ENCODE measurements at places on chromosomes 13 and 19.

- DNase-seq = no peak
Observed at GRCh38 chr13:32098272-32098671, 66.7 kb downstream of the FRY start.

- no peak for DNase-seq
Observed at GRCh38 chr13:80977168-80977567, 636.2 kb upstream of the SPRY2 start.

DNA sequence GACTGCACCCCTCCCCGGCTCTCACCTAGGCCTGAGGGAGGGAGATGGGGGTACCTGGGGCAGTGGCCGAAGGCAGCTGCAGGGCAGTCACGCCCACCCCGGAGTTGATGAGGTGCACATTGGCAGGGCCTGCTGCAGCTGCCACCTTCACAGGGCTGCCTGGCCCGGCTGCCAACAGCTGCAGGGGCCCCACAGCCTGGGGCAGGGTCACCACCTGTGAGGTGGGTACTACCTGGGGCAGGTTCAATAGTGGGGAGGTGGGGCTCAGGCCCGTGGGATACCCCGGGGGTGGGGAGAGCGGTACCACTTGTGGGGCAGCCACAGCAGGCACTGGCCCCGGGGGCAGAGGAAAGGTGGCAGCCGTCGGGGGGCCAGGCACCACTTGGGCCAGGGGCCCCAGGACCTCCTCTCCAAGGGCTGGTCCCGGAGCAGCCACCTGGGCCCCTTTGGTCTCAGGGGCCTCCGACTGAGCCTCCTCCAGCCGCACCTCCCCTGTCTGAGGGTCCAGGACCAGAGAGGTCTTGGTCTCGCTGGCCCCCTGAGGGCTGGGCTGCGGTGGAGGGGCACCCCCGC is 2.7 kb downstream of the SIX5 start:
- no peak for DNase-seq

DNA sequence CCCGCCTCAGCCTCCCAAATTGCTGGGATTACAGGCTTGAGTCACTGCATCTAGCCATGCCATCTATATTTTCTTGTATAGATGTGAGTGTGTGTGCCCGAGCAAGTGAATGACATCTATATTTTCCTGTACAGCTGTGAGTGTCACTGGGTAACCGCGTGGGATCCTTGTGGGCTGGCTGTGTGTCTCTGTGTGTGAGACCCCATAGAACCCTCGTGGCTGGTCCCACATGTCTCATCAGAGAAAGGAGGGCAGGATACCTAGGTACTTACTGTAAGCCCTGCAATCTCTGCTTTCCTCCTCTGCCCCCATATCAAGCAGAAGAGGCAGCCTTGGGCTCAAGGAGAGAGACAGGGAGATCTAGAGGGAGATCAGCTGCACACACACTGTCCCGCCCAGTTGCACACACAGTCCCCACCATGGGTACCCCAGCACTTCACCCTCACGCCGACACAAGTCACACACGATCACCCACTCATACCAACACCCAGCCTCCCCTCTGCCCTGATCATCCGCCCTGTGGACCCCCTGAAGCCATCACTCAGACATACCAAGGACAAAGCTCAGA is 655 bp downstream of the DENND1C start:
- no peak for DNase-seq

- no peak for DNase-seq
Observed at GRCh38 chr13:33690354-33690753, 127.6 kb upstream of the RFC3 start.

- peak; percentile 16 for DNase-seq
Observed at GRCh38 chr13:30577401-30577852, 40.3 kb upstream of the USPL1 start.

GRCh38 chr19:51668216-51668615 is 21.6 kb upstream of the SIGLEC14 start:
- no peak for DNase-seq

DNA sequence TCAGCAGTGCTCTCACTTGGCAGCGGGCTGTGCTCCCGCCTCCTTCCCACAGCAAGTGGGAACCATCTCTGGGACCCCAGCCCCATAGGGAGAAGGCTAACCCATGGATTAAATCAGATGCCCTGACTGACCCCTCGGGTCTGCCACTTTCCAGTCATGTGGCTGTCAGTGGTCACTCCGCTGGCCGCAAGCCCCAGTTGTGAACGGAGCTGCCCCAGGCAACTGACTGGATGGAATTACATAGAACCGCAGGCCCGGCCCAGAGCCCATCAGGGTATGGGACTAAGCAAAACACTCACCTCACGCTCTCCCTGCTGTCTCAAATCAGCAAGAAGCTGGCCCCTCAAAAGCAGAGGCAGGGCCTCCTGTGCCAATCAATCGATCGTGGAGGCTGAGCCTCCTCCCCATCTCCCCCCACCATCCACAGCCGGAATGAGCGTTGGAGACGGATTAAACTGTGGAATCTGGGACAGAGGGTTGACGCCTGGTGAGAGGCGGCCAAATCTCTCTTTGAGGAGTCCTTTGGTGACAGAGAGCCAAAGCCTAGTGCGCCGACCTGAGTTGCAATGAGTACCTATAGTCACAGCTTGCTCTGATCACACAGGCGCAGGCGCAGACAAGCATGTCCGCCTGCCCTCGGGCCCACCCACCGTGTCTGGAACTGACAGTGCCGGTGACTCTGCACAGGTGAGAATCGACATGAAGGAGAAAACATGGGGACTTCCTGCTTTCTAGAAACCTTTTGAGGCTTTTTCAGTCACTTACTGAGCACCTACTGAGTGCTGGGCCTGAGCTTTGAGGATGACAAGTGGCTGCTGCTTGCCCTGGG is 38.7 kb downstream of the PBX4 start:
- DNase-seq = no peak

- peak; percentile 89 for DNase-seq
Observed at GRCh38 chr19:11639602-11640471, 42.6 kb downstream of the ZNF627 start.

GRCh38 chr19:4434391-4434790 is 23.2 kb downstream of the UBXN6 start:
- no peak for DNase-seq

- DNase-seq = no peak
Observed at GRCh38 chr19:34044021-34044420, 128.3 kb upstream of the LSM14A start.

GRCh38 chr13:101835920-101836319 is 383.4 kb downstream of the ITGBL1 start:
- no peak for DNase-seq

DNA sequence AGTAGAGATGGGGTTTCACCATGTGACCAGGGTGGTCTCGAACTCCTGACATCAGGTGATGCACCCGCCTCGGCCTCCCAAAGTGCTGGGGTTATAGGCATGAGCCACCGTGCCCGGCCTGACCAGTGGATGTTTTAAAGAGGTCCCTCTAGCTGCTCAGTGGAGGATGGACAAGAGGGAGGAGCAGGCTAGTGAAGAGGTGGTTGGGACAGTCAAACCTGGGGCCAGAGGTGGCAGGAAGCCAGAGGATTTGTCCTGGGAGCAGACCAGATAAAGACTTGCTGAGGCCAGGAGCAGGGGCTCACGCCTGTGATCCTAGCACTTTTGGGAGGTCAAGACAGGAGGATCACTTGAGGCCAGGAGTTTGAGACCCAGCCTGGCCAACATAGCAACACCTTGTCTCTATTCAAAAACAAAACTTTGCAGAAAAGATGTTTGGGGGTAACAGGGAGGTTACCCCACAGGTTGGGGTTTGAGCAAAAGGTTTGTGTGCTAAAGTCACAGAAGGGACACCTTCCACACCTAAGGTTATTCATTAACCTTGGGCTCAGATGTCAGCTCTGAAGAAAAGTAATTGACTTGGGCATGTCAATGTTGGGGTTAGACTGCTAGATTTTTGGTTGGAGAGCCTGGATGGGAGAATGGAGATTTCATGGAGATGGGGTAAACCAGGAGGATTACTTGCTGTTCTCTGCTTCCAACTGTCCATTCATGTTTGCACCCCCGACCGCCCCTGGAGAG is 9.0 kb downstream of the BCAM start:
- no peak for DNase-seq

DNA sequence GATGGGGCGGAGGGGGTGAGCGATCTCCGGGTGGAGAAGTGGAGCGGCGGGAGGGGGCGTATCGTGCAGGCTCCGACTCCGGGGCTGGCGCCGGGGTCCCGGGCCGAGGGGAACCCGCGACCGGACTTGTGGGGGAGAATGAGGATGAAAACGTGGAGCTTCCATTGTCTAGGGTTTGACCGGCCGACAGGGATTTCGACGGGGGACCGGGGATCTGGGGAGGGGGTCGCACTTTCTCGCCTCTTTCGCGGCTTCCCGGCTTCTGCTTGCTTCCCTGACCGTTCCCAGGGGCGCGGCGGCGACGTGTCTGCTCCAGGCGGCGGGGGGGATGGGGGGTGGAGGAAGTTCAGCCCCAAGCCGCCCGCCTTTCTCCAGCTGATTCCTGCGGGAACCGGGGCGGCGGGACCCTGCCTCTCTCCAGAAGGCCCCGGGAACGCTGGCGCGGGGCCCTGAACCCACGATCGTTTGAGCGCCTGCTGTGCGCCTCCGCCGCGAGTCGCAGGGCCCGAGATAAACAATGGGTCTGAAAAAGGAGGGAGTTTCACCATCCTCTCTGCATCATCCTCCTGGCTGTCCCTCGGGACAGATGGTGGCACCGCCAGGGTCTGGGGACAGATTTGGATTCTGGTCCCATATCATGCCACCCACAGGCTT is 790 bp downstream of the TPM4 start:
- no peak for DNase-seq

DNA sequence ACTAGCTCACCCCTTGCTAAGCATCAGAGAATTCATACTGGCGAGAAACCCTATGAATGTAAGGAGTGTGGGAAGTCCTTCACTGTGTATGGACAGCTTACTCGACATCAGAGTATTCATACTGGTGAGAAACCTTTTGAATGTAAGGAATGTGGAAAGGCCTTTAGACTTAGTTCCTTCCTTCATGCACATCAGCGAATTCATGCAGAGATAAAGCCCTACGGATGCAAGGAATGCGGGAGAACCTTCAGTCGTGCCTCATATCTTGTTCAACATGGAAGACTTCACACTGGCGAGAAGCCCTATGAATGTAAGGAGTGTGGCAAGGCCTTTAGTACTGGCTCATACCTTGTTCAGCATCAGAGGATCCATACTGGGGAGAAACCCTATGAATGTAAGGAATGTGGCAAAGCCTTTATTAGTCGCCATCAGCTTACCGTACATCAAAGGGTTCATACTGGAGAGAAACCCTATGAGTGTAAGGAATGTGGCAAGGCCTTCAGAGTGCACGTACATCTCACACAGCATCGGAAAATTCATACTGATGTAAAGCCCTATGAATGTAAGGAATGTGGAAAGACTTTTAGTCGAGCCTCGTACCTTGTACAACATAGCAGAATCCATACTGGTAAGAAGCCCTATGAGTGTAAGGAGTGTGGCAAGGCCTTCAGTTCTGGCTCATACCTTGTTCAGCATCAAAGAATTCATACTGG is 17.3 kb downstream of the ZNF30 start:
- DNase-seq = no peak

- DNase-seq = no peak
Observed at GRCh38 chr13:98335721-98336120, 158.7 kb upstream of the RNF113B start.

DNA sequence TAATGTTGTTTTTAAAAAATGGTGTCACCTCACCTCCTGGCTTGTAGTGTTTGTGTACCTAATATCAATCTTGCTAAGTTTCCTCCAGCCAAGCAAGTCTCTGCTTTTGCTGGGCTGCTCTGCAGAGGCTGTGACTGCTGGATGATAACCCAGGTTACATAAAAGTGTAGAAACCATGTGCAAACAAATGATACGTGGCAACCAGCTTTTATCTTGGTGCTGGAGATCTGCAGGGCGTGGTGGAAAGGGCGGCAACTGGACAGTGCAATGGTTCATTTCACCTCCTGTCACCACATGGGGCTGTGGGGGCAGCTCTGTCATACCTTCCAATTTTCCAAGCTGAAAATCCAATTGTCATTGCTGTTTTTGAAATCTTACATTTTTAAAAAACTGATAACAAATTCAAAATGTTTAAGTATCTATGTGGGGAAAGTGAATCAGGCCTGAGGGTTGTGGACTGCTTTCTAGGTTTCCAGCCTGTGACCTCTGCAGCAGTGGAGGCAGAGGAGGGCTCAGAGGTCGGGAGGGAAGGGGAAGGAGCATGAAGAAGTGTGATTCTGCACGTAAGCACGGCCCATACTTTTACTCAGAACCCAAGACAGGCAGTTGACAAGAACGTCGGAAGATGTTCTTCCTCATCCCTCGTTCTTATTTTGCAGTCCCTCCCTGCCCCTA is 9.7 kb downstream of the GPR42 start:
- no peak for DNase-seq
